AG04450 (cell line): ENCODE measurements at places on chromosomes 13 and 19. TPM values are rescaled to one million over a fixed set of nuclear protein-coding genes. Genes with fewer than 3 reads are reported as not detected.

CGB5 gene
- polyA plus RNA-seq = not detected in 2 replicates

- no peak for DNase-seq
Measured at GRCh38 chr19:56712611-56713276, 41.2 kb upstream of the ZNF835 start.

GRCh38 chr13:84479656-84480055 is 597.4 kb upstream of the SLITRK1 start:
- no peak for DNase-seq

DNA sequence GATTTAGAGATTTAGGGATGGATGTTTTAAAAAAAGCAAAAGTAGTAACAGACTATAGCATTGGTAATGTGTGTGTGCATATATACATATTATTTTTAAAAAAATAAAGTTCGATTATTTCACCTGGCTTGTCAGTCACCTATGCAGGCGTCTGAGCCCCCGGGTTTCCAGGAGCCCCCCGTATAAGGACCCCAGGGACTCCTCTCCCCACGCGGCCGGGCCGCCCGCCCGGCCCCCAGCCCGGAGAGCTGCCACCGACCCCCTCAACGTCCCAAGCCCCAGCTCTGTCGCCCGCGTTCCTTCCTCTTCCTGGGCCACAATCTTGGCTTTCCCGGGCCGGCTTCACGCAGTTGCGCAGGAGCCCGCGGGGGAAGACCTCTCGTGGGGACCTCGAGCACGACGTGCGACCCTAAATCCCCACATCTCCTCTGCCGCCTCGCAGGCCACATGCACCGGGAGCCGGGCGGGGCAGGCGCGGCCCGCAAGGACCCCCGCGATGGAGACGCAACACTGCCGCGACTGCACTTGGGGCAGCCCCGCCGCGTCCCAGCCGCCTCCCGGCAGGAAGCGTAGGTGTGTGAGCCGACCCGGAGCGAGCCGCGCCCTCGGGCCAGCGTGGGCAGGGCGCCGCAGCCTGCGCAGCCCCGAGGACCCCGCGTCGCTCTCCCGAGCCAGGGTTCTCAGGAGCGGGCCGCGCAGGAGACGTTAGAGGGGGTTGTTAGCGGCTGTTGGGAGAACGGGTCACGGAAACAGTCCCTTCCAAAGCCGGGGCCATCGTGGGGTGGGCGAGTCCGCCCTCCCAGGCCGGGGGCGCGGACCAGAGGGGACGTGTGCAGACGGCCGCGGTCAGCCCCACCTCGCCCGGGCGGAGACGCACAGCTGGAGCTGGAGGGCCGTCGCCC is 840 bp upstream of the CCNA1 start:
- no peak for DNase-seq

DNA sequence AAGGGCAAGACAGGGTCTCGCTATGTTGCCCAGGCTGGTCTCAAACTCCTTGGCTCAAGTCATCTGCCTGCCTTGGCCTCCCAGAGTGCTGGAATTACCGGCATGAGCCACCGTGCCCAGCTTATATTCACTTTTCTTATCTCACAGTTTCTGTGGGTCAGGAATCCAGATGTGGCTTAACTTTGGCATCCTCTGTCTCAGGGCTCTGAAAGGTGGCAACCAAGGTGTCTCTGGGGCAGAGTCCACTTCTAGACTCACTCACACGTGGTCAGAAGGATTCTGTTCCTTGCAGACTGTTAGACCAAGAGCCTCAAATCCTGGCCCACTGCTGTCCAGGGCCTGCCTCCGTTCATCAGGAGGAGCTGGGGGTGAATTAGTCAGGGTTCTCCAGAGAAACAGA is 7.6 kb upstream of the LMNB2 start:
- no peak for DNase-seq

GRCh38 chr13:46603165-46603603 is 50.2 kb downstream of the LRCH1 start:
- DNase-seq = no peak

DNA sequence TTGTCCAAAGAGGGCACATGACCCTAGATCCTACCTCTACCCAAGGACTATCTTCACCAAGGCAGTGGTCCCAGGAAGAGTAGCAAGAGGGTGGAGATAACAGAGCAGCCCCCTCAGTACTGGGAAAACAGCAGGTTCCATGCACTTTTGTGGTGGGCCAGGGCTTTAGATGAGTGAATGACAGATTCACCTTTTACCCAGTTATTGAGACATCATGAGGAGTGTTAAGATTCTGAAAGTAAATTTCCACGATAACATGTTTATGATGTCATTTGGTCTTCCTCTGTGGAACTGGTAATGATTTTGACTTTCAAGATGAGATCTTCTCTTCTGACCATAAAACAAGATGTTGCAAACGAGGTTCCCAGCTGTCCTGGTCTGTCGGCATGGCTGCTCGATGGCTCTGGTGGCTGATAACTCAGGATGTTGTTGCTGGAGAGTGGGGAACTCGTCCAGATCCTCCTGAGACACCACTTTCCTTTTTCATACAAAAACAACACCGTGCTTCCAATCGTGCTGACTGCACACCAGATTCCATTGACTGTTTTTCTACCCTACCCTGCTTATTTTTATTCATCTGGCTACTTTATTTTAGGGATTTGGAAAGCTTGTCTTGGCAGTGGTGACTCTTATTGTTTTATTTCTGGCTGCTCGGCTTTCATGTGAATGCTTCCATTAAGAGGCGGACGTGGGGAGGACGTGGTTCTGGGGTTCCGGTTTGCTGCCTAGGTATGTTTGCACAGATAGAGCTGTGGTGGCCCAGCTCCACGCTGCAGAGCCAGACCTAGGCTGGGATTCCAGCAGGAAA is 88.5 kb downstream of the LRCH1 start:
- DNase-seq = no peak

DNA sequence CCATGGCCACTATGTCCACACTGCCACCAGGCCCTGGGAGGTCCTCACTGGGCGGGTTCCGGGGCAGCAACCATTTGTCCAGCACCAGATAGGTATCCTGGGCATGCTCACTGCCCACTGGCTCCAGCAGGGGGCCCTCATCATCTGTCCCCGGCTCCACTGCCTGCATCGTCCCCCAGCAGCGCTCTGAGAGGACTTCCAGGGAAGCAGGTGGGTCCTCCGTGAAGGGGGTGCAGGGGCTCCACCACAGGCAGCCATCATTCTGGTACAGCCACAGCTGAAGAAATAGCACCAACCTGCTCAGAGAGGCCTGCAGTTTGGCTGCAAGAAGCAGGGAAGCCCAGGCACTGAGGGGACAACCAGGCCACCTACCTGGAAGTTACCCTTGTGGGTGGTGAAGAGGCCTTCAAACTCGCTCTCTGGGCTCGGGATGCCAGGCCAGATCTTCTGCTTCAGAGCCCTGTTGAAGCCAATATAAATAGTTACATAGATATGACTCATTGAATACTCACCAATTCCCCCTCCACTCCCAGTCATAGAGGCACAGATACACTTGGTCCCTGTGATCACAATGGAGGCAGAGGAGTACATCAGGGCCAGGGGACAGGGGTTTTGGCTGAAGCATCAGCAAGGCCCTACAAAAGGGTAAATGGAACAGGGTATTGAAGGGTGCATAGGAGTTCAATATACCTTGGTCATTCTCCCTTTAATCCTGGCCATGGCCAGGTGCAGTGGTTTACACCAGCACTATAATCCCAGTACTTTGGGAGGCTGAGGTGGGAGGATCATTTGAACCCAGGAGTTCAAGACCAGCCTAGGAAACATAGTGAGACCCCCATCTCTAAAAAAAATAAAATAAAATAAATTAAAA is 4.1 kb downstream of the SWSAP1 start:
- DNase-seq = no peak

- DNase-seq = no peak
Measured at GRCh38 chr19:49855277-49855675, 4.3 kb downstream of the PTOV1 start.
